ENCODE measurements at places on chromosomes 5 and 9.

GRCh38 chr5:150573216-150573615 lies 65.3 kb downstream of the NDST1 start:
- no peak for DNase-seq

DNA sequence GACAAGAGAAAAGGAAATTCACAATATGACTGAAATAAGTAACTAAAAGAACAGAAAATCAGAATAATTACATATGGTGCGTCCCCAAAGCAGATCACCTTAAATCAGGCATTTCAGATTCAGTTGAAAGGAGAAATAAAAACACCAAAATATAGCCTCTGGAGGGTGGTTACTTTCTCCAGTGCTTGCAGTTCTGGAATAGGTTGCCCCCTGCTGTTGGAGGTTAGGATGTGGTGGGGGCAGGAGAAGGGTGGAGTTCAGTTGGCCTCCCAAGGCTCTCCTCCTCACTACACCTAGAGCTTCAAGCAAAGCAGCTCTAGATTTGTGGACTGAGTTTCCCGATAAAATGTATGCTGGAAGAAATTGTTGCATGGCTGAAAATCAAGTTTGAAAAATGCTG lies 338.2 kb upstream of the TLE4 start:
- no peak for DNase-seq

- DNase-seq: no peak
Measured at GRCh38 chr9:126952205-126952977, 37.8 kb downstream of the RALGPS1 start.

GRCh38 chr9:138052635-138053320 lies 175.2 kb downstream of the CACNA1B start:
- no peak for DNase-seq

- no peak for DNase-seq
Measured at GRCh38 chr9:3528451-3528850, 2.6 kb upstream of the RFX3 start.

GRCh38 chr9:109179801-109180523 lies 12.9 kb upstream of the FRRS1L start:
- DNase-seq: no peak

DNA sequence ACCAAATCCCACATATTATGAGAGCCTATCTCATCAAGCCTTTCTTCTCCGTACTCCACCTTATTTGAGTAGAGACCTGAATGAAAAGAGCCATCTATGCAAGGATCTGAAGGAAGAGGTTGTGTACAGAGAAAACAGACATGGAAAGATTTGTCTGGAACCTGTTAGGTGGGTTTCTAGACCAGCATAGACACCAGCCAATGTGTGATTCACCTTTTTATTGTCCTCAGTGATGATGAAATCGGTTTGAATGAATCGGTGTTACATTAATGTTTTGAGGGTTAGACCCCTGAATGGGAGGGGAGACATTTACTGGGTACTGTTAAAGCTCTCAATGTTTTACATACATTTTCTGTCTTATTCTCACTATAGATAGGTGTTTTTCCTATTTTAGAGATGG lies 223.6 kb downstream of the NMUR2 start:
- no peak for DNase-seq

GRCh38 chr5:135439231-135440205 lies 7.6 kb downstream of the DCANP1 start:
- DNase-seq: no peak

GRCh38 chr5:109939116-109939682 lies 249.5 kb downstream of the MAN2A1 start:
- DNase-seq: no peak

- no peak for DNase-seq
Measured at GRCh38 chr5:88058625-88059024, 210.0 kb downstream of the TMEM161B start.

- DNase-seq: no peak
Measured at GRCh38 chr9:20236676-20237075, 385.6 kb downstream of the MLLT3 start.

DNA sequence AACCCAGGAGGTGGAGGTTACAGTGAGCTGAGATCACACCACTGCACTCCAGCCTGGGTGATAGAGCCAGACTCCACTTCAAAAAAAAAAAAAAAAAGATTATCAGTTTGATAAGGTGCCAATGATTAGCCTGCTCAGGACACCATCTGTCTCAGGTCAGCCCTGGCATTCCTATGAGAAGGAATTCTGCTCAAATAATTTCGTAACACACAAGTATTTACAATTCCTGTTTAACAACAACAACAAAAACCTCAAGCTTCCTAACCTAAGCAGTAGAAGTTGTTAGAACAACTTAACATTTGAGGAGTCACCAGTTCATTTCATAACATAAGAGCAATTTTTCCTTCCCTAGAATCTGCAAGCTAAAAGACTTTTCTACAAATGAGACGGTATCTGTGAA lies 85.0 kb downstream of the LHFPL2 start:
- no peak for DNase-seq

- DNase-seq: no peak
Measured at GRCh38 chr5:36261186-36261585, 19.5 kb upstream of the NADK2 start.

DNA sequence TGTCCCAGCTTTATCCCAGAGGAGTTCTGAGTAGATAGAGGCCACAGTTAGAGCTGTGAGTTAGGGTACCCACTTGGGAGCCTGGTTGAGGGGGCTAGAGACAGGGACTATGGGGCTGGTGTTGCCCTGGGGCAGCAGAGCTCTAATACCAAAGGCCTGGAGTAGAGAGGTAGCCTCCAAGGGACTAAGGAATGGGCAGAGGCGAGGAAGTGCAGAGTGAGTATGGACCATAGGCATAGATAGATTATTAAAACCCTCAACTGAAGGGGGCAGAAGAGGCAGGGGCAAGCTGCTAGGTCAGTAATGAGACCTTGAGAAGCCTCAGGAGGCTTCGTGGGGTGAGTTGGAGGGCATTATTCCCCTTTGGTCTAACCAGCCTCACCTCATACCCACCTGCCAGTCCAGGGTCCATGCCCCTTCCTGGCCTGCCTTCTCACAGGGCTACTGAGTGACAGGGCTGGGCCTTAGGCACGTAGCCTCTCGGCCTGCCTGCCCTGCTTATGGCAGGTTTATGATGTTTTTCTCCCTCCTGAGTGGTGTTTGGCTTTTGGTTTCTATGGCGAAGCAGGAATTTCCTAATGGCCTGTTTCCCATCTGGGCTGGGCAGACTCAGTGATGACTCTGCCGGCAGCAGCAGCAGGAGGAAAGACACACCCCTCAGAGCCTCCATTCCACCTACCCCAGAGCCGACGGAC lies 8.0 kb downstream of the PDLIM4 start:
- DNase-seq: no peak

- no peak for DNase-seq
Measured at GRCh38 chr9:29129763-29130162, 1556.5 kb upstream of the C9orf72 start.

GRCh38 chr5:95686651-95687050 lies 3.9 kb upstream of the SPATA9 start:
- DNase-seq: no peak

GRCh38 chr5:73687357-73687756 lies 61.4 kb downstream of the ARHGEF28 start:
- DNase-seq: no peak

GRCh38 chr5:117201001-117201400 lies 626.4 kb upstream of the SEMA6A start:
- DNase-seq: no peak

- no peak for DNase-seq
Measured at GRCh38 chr5:87094347-87094746, 173.3 kb upstream of the RASA1 start.

GRCh38 chr5:39015743-39016586 lies 58.2 kb downstream of the RICTOR start:
- DNase-seq: no peak

- DNase-seq: no peak
Measured at GRCh38 chr5:13498279-13498678, 446.2 kb downstream of the DNAH5 start.

DNA sequence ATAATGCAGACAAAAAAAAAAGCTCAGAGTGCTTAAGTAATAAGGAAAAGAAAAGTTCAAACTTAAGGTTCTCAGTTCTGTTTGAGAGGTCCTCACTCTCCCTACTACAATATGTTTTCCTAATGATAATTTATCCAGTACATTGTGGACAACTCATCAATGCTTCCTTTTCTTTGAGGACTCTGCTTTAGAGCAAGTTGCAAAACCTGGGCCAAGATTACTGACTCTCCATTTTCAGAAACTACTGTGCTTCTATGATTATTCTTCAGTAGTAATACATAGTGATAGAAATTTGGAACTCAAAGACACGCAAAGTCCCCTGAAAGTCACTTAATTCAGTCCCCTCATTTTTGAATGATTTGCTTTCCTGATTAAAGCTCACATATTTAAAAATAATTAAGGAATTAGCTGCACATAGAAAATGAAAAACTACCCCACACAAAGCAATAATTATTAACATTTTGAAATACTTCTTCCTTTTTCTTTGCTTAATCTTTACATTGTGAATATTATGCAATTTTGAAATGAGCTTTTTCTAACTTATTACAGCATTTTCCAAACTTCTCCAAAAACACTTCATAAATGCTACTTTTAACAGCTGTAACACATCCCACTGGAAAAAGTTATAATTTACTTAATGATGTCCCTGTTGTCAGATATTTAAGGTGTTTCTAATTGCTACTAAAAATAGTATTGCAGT lies 11.2 kb downstream of the CDKN2A start:
- no peak for DNase-seq

DNA sequence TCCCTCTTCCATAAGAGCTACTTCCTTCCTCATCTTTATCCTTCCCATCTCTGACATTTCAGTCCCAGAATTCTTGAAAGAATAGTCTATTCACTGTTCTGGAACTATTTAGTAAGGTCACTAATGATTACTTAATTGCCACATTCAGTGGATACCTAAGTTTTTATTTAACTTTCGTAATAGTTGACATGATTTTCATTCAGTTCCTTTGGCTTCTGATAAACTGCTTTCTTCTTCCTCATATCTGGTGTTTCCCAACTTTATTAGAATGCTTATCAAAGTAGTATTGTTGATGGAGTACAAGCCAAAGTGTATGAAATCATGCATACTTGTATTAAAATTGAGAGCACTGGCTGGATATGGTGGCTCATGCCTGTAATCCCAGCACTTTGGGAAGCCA lies 10.8 kb downstream of the UBE2D2 start:
- DNase-seq: no peak

DNA sequence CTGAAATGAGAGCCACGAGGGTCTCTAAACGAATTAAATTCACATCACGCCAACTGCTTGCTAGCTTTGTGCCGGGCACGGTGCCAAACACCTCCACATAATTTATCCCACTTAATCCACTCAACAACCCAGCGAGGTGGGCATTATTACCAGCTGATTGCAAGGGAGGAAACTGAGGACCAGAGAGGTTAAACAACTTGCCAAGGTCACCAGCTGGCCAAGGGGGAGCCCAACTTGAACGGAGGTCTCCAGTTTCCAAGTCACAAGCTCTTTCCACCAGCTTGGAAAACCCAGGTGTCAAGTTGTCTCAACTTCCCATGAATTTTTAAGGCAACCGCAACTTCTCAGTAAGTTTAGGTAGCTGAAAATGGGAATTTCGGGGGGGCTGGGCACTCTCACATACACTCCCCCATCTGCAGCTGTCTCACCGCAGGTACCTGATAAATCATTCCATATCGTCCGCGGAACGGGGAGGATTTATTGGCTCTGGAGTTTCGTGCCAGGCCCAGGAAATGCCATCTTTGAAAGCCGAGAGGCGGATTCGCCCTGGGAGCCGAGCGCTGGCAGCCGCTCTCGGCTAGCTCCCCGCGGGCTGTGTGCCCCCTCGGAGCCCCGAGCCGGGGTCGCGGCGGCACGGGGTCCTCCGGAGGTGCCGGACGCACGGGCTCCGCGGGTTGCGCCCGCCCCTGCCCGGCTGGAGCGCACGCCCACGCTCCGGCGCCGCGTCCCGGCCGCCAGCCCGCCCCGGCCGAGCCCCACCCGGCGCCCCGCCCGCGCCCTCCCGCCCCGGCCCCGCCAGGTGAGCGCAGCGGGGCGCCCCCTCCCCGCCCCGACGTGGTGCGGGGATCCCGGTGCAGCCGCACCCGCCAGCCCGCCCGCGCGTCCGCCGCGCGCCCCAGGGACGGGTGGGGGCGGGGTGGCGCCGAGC lies 617 bp downstream of the PTPN3 start:
- no peak for DNase-seq

DNA sequence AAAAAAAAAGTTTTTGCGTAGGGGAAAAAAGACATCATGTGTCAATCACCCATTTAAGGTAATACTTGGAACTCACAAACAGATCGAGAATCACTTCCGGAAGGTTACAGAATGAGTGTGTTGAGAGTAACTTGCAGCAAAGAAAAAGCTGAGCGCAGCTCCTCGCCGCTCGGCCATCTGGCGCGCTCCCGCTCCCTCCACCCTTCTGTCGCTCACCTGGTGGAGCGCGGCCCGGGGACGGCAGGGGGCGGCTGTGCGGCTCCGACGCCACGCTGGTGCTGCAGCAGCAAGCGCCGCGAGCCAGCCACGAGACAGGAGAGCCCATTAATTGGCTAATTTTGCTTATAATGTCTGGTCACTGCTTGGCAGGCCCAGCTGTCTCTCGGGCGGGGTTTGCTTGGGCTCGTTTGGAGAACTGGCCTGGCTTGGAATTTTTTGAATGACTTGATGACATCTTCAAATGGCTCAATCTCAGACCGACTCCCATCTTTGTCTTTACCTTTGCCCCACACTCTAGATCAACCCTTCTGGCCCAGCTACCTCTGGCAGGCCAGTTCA lies 601.8 kb downstream of the CCDC171 start:
- DNase-seq: no peak

DNA sequence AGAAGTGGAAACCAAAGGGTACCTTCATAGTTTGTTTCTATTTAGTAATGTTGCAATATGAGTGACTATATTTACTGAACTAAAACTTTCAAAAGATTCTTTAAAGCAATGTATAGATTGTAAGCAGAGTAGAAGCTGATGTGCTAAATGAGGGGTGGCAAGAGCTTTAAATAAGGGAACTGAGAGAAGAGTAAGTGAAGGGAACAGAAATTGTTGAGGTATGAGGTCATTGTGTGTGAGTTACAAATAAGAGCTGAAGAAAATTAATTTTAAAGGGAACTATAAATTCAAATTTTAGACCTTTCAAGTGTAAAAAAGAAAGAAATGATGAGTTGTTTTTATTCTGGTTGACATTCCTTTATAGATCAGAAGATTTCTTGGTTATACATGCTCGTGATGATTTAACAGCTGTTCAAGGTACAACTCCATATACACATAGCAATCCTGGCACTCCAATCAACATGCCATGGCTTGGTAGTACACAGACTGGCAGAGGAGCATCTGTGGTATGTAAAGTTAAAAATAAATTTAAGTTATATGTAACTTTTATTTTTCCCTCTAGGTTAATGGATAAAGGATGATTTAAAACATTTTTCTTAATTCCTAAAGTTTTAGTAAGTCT lies 135.1 kb upstream of the TNFAIP8 start:
- no peak for DNase-seq

GRCh38 chr5:21823076-21823574 lies 1030.0 kb downstream of the CDH12 start:
- DNase-seq: no peak

- no peak for DNase-seq
Measured at GRCh38 chr5:119347991-119348390, 7.8 kb upstream of the TNFAIP8 start.

DNA sequence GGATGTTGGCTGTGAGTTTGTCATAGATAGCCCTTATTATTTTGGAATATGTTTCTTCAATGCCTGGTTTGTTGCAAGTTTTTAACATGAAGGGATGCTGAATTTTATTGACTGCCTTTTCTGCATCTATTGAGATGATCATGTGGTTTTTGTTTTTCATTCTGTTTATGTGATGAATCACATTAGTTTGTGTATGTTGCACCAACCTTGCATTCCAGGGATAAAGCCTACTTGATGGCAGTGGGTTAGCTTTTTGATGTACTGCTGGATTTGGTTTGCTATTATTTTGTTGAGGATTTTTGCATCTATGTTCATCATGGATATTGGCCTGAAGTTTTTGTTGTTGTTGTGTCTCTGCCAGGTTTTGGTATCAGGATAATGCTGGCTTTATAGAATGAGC lies 225.6 kb downstream of the PCSK1 start:
- no peak for DNase-seq
